Heart right ventricle (tissue), 16 donors: ENCODE measurements at places on chromosomes 1 and 21. TPM values are rescaled to one million over a fixed set of nuclear protein-coding genes. Genes with fewer than 3 reads are reported as not detected.

- H3K4me1 ChIP-seq = no peaks in the 10 kb centered on the region
- no peak overlapping the region for H3K27ac ChIP-seq
- DNase-seq = peak; percentile 17
- H3K27me3 ChIP-seq = no peaks in the 10 kb centered on the region
Measured at GRCh38 chr21:32096411-32096810, 182.4 kb downstream of the MIS18A start.

GRCh38 chr1:31258581-31258980, 18.9 kb upstream of the NKAIN1 start:
- no peaks in the 10 kb centered on the region for H3K36me3 ChIP-seq
- H3K4me1 ChIP-seq = no peaks in the 10 kb centered on the region
- H3K27me3 ChIP-seq = no peaks in the 10 kb centered on the region

- H3K4me1 ChIP-seq = no peaks in the 10 kb centered on the region
- H3K4me3 ChIP-seq = no peak overlapping the region
- H3K27ac ChIP-seq = no peak overlapping the region
- DNase-seq = no peak
Measured at GRCh38 chr21:35400233-35400939, 351.3 kb upstream of the RUNX1 start.

- DNase-seq = no peak
- H3K36me3 ChIP-seq = no peaks in the 10 kb centered on the region
- H3K4me1 ChIP-seq = no peaks in the 10 kb centered on the region
Measured at GRCh38 chr1:1120866-1121591, 5.1 kb upstream of the C1orf159 start.

DNA sequence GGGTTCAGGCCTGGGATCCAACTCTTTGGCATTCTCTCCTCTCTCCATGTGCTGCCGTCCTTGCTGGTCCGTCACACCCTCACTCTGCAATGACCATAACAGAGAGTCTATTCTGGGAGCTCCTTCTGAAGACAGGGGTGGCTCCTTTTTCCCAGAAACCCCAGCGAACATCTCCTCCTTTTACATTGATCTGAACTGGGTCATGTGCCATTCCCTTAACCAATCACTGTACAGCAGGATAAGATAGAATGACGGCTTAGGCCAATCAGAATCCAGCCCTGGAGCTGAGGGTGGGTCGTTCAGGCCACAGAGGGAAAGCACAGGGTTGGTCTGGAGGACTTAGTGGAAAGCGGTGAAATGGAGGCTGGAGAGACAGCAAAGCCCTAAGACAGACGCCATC, 740.1 kb downstream of the MATN1 start:
- H3K27me3 ChIP-seq = no peaks in the 10 kb centered on the region
- DNase-seq = no peak
- no peaks in the 10 kb centered on the region for H3K36me3 ChIP-seq
- no peaks in the 10 kb centered on the region for H3K4me1 ChIP-seq

DNA sequence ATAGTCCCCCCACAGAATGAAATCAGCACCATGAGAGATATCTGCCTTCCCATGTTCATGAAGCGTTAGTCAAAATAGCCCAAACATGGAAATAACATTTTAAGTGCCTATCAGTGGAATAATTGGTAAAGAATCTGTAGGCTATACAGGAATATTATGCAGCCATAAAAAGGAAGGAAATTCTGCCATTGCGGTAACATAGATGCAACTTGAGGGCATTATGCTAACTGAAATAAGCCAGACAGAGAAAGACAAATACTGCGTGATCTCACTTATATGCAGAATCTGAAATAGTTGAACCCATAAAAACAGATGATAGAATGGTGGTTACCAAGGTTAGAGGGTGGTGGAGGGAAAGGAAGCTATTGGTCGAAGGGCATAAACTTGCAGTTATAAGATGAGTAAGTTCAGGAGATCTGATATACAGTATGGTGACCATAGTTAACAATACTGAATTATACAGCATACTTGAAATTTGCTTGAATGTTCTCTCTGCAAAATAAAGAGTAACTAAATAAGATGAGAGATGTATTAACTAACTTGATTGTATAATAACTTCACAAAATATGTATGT, 699 bp upstream of the IL23R start:
- H3K4me1 ChIP-seq = no peaks in the 10 kb centered on the region
- H3K27me3 ChIP-seq = no peaks in the 10 kb centered on the region
- no peak for DNase-seq
- H3K27ac ChIP-seq = no peak overlapping the region
- H3K36me3 ChIP-seq = no peaks in the 10 kb centered on the region

- no peak overlapping the region for H3K27ac ChIP-seq
- no peak overlapping the region for H3K4me3 ChIP-seq
- H3K4me1 ChIP-seq = peaks cover 3% of the 10 kb centered on the region
- no peaks in the 10 kb centered on the region for H3K27me3 ChIP-seq
- no peak for DNase-seq
- no peaks in the 10 kb centered on the region for H3K36me3 ChIP-seq
Measured at GRCh38 chr1:197761654-197762053, 13.6 kb downstream of the DENND1B start.

GRCh38 chr1:192445839-192446489, 129.2 kb downstream of the RGS21 start:
- no peak overlapping the region for H3K27ac ChIP-seq
- H3K27me3 ChIP-seq = peaks cover 4% of the 10 kb centered on the region
- no peaks in the 10 kb centered on the region for H3K36me3 ChIP-seq
- H3K4me3 ChIP-seq = no peak overlapping the region
- DNase-seq = peak; percentile 48

- H3K27ac ChIP-seq = peak overlapping the region; percentile 99
- peaks cover 19% of the 10 kb centered on the region for H3K36me3 ChIP-seq
- peaks cover 61% of the 10 kb centered on the region for H3K4me1 ChIP-seq
- no peak overlapping the region for H3K4me3 ChIP-seq
- H3K27me3 ChIP-seq = no peaks in the 10 kb centered on the region
Measured at GRCh38 chr1:61092642-61093041, 10.3 kb downstream of the NFIA start.

- no peaks in the 10 kb centered on the region for H3K27me3 ChIP-seq
- H3K4me1 ChIP-seq = no peaks in the 10 kb centered on the region
- no peak overlapping the region for H3K27ac ChIP-seq
- DNase-seq = no peak
- H3K36me3 ChIP-seq = peaks cover 11% of the 10 kb centered on the region
Measured at GRCh38 chr1:236768601-236769000, 26.5 kb upstream of the MTR start.

DNA sequence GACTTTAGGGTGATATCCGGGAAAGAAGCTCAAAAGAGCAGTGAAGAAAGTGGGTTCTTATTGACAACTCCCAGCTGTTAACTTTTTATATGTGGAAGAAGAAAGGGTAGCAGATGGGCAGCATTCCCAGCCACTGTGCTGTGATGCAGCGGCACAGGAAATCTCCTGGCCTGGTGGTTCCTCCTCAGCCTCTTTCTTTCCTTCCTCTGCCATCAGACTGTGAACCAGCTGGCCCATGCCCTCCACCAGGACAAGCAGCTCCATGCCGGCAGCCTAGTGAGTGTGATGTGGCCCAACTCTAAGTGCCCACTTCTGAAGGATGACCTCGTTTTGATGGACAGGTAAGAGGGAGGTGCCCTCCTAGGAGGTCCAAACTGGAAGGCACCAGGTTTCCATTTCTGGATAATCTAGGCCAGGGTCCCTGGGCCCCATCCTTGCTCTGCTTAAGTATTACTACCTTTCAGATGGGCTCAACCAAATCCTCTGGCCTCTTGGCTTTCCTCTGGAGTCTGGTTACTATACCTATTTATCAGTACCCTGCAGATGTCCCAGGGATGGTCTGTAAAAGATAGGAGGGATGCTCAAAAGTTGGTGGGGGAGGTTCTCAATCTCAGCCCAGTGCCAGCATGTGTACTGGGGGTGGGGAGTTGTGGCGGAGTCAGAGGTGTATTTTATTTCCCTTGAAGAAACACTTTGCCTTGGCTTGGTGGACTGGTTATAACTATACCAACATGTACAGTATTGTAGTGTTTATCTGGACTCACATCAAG, 17.0 kb downstream of the MFN2 start:
- no peak overlapping the region for H3K4me3 ChIP-seq
- peaks cover 22% of the 10 kb centered on the region for H3K36me3 ChIP-seq
- no peaks in the 10 kb centered on the region for H3K27me3 ChIP-seq
- peaks cover 11% of the 10 kb centered on the region for H3K4me1 ChIP-seq

The CCDC185 gene
- total RNA-seq = not detected

- H3K27ac ChIP-seq = peak overlapping the region; percentile 76
- no peak for DNase-seq
- peaks cover 14% of the 10 kb centered on the region for H3K36me3 ChIP-seq
Measured at GRCh38 chr21:44950351-44950750, 10.5 kb downstream of the SLX9 start.

GRCh38 chr1:156481527-156481926, 19.0 kb downstream of the MEF2D start:
- DNase-seq = no peak
- peaks cover 81% of the 10 kb centered on the region for H3K4me1 ChIP-seq
- no peak overlapping the region for H3K4me3 ChIP-seq
- H3K27ac ChIP-seq = peak overlapping the region; percentile 30
- no peaks in the 10 kb centered on the region for H3K27me3 ChIP-seq

- H3K27me3 ChIP-seq = no peaks in the 10 kb centered on the region
- no peak overlapping the region for H3K4me3 ChIP-seq
- no peak for DNase-seq
- no peak overlapping the region for H3K27ac ChIP-seq
- H3K36me3 ChIP-seq = no peaks in the 10 kb centered on the region
Measured at GRCh38 chr1:16180291-16180824, 24.5 kb upstream of the EPHA2 start.

- no peaks in the 10 kb centered on the region for H3K27me3 ChIP-seq
- H3K4me1 ChIP-seq = peaks cover 40% of the 10 kb centered on the region
- peak; percentile 82 for DNase-seq
- H3K27ac ChIP-seq = peak overlapping the region; percentile 77
Measured at GRCh38 chr1:234987415-234988154, 141.1 kb downstream of the TOMM20 start.

The TNFRSF18 gene
- not detected for total RNA-seq

DNA sequence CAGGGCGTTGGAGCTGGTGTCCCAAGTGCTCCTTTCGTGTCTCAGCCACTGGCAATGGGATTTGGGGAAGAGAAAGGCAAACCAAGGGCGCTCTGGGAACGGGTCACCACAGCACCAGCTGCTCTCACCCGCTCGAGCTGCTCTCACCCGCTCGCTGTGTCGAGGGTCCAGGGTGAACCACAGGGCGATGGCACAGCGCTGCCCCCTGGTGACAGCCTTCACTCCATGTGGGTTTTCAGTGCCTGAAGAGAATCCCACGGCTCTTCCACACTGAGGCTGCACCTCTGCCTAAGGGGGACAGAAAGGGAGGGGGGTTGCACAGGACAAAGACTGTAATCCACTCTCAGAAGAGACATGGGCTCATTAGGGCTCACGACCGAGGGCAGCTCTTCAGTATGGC, 7.1 kb upstream of the CLDN19 start:
- DNase-seq = peak; percentile 36
- no peak overlapping the region for H3K4me3 ChIP-seq
- H3K4me1 ChIP-seq = no peaks in the 10 kb centered on the region
- peaks cover 6% of the 10 kb centered on the region for H3K36me3 ChIP-seq
- H3K27me3 ChIP-seq = no peaks in the 10 kb centered on the region
- H3K27ac ChIP-seq = no peak overlapping the region

DNA sequence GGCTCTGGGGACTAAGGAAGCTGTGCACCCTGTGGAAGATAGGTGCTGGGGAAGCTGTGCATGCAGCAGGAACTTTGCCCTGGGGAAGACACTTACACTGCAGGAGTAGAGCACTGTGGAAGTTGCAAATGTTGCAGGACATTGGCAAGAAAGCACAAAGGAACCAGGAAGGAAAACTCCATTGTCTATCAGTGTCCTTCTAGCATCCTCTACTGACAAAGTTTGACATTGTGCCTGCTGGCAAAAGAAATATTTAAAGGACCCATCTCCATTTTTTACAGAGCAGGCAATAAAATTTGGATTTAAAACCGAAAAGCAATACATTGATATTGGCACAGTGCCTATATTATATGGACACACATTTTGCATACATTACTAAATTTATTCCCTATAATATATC, 394.1 kb downstream of the PBX1 start:
- H3K36me3 ChIP-seq = no peaks in the 10 kb centered on the region
- DNase-seq = no peak
- no peak overlapping the region for H3K27ac ChIP-seq
- no peak overlapping the region for H3K4me3 ChIP-seq

DNA sequence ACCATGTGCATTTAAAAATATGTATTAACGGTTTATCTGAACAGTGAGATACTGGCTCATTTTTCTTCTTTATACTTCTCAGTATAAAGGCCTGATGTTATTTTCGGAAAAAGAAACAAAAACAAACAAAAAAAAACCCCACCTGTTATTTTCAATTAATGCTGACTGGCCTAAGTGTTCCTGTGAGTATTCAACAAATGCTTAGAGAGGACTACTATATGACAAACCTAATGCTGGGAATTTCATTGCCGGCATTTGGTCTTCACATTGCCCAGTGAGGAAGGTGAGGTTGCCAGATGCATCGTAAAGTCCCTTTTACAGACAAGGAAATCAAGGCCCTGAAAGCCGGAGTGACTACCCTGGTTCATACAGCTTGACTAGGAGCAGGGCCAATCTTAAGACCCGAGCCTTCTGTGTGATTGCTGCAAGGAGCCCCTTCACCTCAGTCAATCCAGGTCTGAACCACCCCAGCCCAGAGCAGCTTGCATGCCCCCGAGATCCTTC, 599 bp downstream of the MRPL24 start:
- H3K36me3 ChIP-seq = peaks cover 63% of the 10 kb centered on the region
- no peaks in the 10 kb centered on the region for H3K27me3 ChIP-seq
- H3K27ac ChIP-seq = no peak overlapping the region
- peaks cover 44% of the 10 kb centered on the region for H3K4me1 ChIP-seq

The UBE2U gene
- total RNA-seq = not detected

DNA sequence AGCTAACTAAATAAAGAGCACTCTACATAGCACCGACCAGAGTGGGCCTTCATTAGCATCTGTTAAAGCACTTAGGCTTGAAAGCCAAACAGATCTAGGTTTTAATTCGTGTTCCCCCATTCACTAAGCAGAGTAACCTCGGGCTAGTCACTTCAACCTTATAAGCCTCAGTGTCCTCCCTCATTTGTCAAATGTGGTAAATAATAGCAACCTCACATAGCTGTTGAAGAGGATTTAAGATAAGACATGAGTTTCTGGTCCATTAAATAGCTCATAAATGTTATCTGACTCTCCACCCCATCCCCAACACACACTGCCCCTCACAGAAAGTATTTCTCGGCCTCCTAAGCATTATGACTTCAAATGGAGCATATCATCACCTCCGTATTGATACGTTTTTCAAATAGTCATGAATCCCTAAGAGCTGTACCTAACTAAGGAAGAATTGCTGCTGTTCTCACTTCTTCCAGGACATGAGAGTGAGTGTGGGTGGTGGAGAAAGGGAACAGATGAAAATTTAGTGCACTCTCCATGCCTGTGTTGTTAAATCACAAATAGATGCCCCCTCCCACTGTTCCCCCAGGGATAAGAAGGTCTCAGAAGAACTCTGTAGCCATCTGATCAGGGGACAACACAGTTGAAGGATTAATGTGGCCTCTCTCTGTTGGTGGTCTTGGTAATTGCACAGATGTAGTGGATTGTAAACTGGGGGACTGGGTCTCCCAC, 47.6 kb downstream of the PLPP3 start:
- no peaks in the 10 kb centered on the region for H3K27me3 ChIP-seq
- no peaks in the 10 kb centered on the region for H3K36me3 ChIP-seq
- H3K4me3 ChIP-seq = no peak overlapping the region
- DNase-seq = no peak
- H3K4me1 ChIP-seq = peaks cover 100% of the 10 kb centered on the region
- no peak overlapping the region for H3K27ac ChIP-seq
